ENCODE measurements at places on chromosomes 5 and 9.

- DNase-seq = no peak
Observed at GRCh38 chr5:155104441-155104840, 90.9 kb downstream of the KIF4B start.

DNA sequence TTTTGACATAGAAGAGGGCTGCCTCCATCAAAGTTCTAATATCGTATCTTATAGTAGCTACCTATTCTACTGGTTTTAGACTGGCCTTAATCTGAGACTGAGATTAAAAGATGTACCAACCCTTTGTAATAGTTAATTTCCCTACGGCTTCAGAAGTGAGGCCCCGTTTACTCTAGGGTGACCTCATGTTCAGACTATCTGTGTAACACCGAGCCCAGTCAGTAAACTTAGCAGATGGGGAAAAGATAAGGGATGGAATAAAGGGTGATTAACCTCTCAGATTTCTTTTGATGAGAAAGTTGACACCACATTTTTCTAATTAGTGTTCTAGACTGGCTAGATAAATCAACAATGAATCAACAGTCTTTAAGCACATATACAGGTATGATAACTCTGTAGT lies 283.1 kb downstream of the KCTD16 start:
- DNase-seq = no peak

- no peak for DNase-seq
Observed at GRCh38 chr9:22147813-22148527, 138.9 kb upstream of the CDKN2B start.

GRCh38 chr9:116174347-116174746 lies 20.8 kb downstream of the PAPPA start:
- no peak for DNase-seq

- DNase-seq = no peak
Observed at GRCh38 chr5:121962347-121962670, 534 bp downstream of the SRFBP1 start.

DNA sequence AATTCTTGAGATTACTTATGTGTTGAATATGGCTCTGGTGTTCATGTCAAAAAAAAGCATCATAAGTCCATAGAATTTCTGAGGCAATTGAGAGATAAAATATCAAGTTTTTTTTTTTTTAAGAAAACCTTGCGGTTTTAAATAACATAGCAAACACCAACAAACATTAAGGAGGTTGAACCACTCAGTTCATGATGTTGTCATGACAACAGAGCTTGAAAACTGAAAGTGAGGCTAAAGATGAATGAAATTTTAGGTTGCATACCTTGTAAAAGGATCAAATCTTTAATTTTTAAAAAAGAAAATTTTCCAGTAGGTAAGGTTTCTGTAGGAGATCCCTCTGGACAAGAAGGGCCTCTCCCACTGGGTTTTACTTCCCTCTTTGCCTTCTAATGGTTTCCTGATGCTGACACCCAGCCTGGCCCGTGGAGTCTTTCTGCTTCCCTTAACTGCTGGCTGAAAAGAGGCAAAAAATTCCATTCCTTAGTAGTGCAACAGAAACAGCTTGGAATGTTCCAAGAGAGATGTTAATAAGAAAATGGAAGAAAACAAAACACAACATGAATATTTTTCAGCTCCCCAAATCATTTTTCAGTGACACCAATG lies 60.0 kb upstream of the FER start:
- no peak for DNase-seq

- peak; percentile 47 for DNase-seq
Observed at GRCh38 chr5:142290577-142291299, 34.1 kb downstream of the SPRY4 start.

DNA sequence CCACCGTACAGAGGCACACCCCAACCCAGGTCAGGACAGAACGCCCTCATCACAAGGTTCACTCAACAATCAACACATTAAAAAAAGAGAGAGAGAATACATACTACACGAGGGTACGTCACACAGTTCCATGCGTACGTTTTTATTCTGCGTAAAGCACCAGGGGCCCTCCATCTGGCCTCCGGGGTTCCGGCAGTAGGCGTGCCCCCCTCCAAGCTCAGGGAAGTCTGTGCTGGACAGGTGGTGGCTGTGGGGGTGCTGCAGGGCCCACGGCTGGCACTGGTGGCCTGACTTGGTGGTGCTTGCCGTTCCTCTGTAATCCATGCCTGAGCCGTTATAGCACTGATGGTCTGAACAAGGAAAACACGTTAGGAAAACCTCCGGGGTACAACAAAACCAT lies 219.2 kb downstream of the ROR2 start:
- no peak for DNase-seq

GRCh38 chr5:2106721-2107120 lies 224.0 kb upstream of the IRX4 start:
- no peak for DNase-seq

- DNase-seq = no peak
Observed at GRCh38 chr5:78354066-78354670, 6.2 kb upstream of the SCAMP1 start.

GRCh38 chr5:81878333-81878732 lies 93.5 kb upstream of the ATG10 start:
- DNase-seq = no peak

DNA sequence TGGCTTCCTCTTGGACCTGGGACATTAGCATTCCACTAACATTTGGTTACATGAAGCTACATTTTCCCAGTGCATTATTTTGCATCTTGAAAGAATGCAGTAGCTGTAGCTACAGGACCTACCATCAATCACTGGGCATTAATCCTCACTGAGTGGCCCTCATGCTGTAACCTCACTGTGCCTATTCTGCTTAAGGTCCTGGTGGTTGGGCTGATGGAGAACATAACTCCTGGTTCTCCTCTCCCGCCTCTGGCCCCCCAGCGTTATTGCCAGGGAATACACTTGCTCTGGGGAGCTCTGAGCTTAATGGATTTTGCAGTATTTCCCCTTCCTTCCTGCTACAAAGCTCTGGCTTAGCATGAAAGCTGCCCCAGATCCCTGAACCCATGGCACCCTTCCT lies 111.5 kb upstream of the EQTN start:
- DNase-seq = no peak

DNA sequence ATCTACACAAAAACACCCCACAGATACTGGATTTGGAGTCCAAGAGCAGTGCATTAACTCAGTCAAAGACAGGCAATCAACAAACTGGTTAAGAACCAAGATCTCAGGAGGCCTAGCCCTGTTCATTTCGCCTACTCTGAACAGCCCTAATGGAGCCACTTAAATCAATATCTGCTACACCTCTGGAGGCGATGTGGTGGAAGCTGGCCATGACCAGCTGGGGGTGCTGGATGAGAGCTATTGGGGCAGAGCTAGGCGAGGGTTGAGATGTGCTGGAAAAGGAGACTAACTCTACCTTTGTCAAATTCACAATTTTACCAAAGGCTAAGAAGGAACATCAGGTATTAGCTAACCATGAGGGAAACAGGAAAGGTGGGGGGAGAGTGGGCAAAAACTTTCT lies 23.3 kb upstream of the ARSB start:
- DNase-seq = no peak

DNA sequence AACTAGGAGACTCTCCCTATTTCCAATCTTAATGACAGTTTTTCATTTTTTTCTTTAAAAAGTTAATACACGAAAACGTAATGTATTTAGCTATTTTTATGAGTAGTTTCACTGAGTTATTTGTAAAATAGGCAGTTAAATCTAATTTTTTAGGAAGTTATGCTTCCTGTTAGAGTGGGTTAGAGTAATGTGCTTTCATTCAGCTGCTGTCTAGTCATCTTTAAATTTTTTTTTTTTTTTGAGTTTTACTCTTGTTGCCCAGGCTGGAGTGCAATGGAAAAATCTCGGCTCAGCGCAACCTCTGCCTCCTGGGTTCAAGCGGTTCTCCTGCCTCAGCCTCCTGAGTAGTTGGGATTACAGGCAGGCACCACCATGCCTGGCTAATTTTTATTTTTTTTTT lies 34.0 kb downstream of the CDC42SE2 start:
- DNase-seq = no peak

GRCh38 chr9:23829580-23830475 lies 3.8 kb upstream of the ELAVL2 start:
- DNase-seq = peak; percentile 85

DNA sequence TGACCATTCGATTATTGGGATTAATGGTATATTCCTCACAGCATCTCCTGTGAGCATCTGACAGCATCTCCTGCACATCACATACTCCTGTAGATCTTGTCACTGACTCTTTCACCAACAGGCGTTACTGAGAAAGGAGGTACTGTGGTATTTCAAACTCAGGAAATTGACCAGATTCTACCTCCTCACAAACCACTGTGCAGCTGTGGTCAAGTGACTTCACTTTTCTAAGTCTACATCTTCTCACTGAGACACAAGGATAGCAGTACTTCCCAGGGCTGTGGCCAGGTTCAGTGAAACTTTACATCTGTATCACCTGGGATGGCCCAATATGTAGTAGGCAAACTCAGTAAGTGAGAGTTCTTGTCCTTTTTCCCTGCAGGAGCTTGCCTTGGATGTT lies 332.3 kb upstream of the ADAMTSL1 start:
- no peak for DNase-seq

- no peak for DNase-seq
Observed at GRCh38 chr9:73143711-73144328, 7.8 kb upstream of the ANXA1 start.

DNA sequence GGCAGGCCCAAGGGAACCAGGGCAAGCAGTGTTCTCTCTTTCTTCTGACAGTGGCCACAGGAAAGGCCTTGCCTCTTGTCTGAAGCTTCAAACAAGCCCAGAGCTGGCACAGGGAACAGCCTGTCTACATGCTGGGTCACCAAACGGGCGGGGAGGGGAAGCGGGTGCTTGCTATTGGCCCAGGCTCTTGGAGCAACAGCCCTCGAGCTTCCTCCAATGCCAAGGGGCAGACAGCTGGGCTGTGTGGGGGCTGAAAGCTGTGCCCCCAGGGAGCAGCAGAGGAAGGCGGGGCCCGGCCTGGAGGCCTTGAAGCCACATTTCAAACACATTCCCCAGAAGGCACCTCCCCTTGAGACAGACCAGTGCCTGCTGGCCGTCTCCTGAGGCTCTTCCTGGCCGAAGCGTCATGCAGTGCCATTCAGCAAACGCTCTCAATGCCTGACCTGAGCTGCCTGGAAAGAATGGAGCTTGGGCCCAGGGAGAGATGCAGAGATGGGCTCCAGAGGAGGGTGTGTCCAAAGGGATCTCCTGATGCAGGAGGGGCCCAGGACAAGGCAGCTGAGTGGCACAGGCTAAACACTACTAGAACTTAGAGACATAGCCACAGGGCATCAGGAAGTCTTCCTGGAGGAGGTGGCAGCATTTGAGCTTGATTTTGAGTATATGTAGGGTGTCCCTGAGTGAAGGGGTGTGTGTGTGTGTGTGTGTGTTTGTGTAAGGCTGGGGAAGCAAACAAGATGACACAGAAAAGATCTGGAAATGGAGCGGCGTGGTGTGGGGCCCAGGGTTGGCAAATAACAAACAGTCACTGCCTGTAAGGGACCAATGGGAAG lies 2.5 kb downstream of the FIBCD1 start:
- peak; percentile 63 for DNase-seq

DNA sequence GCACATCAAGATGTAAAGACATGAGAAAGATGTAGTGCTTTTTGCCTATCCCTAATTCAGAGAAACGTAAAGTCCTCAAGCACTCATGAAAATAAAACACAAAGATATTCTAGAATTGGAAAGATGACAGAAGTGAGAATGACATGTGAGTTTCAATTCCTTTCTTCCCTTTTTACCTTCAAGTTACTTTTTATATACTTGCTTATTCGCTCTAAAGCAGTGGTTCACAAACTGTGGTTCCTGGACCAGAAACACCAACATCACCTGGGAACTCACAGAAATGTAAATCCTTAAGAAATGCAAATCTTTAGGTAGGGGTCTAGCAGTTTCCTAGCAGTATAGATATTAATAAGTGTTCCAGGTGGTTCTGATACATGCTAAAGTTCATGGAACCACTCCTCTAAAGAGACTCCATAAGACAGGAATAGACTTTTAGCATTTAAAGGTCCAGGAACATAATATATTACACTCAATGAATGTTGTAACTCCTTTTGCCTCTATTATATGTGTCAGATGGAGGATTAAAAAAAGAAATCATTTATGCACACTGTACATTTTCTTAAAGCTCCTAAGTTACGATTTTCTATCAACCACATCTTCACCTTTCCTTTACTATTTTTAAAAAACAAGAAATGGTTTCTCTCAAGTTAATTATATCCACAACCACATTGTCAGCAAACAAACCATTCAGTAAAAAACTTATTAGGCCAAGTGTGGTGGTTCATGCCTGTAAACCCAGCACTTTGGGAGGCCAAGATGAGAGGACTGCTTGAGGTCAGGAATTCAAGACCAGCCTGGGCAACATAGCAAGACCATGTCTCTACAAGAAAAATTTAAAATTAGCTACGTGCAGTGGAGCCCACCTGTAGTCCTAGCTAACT lies 39.9 kb downstream of the ERP44 start:
- no peak for DNase-seq

GRCh38 chr5:54693936-54694657 lies 176.5 kb downstream of the SNX18 start:
- peak; percentile 51 for DNase-seq

DNA sequence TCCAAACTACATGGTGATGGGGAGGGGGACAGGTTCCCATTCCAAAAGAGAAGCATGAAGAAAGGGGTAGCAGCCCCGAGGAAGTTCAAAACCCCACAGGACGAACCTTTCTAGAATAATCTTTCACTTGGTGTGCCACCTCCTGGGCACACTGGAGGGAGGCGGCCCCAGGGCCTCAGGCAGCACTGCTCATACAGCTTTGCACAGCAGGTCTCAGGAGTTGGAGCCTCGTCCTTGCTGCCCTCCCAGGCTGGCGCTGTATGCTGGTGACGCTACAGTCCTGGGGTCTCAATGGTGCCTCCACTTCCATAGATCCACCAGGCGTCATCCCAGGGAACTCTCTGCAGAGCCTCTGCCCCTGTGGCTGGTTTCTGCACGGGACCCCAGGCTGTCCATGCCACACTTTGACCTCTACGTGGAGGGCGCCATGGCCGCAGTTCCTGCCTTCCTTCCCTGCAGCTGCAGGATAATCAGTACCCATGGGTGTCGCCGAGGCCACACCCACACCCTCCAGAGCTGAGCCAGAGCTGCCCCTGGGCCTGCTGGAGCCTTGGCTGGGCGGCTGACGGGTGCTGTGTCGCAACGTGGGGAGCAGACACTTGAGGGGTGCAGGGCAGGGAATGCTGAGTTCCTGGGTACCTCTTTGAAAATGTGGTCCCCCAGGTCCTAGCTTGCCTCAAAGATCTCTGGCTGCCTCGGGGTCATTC lies 95.3 kb downstream of the COL5A1 start:
- DNase-seq = no peak

DNA sequence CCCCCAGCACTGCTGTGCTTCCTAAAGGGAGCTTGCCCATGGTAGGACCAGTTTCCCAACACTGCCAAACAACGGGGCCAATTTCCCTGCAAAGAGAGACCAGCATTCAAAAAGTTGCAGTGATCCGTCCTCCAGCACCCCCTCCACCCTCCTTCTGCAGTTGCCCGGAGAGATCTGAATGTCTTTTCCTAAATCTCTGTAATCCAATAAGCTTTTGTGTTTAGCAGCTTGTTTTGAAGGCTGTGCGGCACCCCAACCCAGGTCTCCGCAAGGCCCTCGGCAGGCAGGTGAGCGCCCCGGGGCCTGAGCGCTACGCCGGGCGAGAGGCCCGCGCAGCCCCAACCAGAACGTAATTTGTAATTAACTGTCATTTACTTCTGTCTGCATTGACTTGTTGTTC lies 366.9 kb upstream of the IRX2 start:
- peak; percentile 68 for DNase-seq
